Left lobe of liver (tissue), 2 donors: ENCODE measurements at places on chromosomes 5 and 9. TPM values are rescaled to one million over a fixed set of nuclear protein-coding genes. Genes with fewer than 3 reads are reported as not detected.
A peak's percentile ranks its signal among the peaks of the same experiment; 100 is the strongest.

GRCh38 chr5:56269216-56269927, 36.2 kb upstream of the ANKRD55 start:
- DNase-seq: no peak

GRCh38 chr5:58074222-58074621, 385.7 kb downstream of the PLK2 start:
- no peak for DNase-seq

- DNase-seq: peak; percentile 71
Observed at GRCh38 chr5:81397176-81397575, 3.2 kb upstream of the ACOT12 start.

- DNase-seq: no peak
Observed at GRCh38 chr5:56412601-56413379, 179.7 kb upstream of the ANKRD55 start.

- no peak for DNase-seq
Observed at GRCh38 chr9:22055090-22055489, 46.0 kb upstream of the CDKN2B start.

- DNase-seq: no peak
Observed at GRCh38 chr5:51495672-51496071, 112.4 kb downstream of the ISL1 start.

DNA sequence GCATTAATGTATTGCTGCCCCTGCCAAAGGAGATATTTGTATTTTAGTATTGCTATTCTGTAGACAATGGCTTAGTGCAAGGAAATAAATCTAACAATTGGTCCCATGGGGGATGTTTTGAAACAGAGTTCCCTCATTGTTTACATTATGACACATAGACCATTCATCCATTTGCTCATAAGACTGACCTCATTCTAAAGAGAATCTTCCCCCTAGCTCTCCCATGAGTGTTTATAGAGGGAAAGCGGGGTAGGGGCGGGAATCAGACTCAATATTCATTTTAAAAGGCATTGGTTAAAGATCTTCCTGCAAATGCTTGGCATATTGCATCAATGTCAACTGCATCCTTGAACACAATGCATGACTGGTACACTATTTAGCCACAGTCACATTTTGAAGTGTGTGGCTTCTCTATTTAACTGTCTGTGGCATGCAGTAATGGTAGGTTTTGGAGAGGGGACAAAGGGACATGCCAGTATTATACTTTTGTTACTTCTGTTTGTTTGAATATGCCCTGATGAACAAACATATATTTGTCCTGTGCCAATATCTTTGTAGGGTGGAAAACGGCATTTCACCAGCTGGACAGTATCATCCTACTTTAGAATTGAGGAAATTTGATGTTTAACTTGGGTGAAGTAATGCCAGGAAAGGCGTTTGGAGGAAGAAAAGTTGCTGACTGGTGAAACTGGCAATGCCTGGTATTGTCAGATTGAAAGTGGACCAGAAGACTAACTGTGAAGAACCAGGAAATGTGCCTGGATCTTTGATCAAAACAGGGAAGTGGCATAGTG, 84.1 kb upstream of the MEGF10 start:
- DNase-seq: no peak

- DNase-seq: no peak
Observed at GRCh38 chr5:128274441-128274840, 190.9 kb downstream of the SLC12A2 start.

DNA sequence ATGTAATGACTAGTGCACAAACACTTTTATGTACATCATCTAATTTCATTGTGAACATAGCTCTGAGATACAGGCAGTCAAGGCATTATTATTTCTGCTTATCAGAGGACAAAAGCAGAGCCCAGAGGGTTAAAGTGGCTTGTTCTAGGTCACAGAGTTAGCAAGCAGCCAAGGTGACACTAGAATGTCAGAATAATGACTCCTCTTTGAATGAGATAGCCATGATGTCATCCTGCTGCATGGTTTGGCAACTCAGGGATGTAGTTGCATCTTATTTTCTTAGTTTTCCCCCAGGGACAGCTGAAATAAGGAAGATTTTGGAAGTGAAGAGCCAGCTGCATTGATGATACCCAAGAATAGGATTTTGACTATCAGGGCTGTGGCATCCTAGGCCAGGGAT, 54.4 kb downstream of the KCNV2 start:
- DNase-seq: no peak

DNA sequence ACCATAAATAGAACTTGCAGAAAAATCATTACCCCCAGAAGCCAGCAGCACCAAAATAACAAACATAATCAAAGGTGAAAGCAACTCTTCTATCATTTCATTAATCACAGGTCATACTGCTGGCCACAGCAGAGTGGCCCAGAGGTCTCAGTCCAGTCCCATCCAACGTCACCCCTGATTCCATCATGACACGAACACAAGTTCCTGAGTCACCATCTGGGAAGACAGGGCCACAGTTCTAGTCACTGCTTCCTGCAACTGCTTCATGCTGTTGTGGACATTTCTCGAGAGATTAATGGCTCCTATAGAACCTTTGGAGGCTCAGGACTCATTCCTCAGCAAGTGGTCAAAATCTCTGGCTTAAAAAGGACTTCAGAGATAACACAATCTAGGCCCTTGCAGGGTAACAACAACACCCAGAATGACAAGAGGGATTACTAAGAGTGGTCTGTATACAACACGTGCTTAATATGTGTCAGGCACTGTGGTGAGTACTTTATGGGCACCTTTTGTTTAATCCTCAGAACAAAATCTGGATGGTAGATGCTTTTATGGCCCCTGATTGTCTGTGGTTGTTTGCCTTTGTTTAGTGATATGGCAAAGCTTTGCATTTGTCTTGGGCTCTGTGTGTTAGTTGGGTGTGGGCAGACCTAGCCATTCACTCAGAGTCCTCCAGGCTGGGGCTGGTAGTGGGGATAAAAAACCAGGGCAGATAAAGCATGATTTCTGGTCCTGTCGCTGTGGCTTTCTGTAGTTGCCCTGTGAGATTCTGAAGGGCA, 184.3 kb downstream of the DAB2IP start:
- no peak for DNase-seq

- no peak for DNase-seq
Observed at GRCh38 chr9:9730174-9730573, 882.6 kb downstream of the PTPRD start.

GRCh38 chr5:173434270-173434669, 106.1 kb upstream of the STC2 start:
- no peak for DNase-seq

- DNase-seq: no peak
Observed at GRCh38 chr5:135105105-135105484, 71.1 kb upstream of the PITX1 start.

GRCh38 chr9:134325096-134325812, 1.0 kb upstream of the RXRA start:
- DNase-seq: peak; percentile 88

DNA sequence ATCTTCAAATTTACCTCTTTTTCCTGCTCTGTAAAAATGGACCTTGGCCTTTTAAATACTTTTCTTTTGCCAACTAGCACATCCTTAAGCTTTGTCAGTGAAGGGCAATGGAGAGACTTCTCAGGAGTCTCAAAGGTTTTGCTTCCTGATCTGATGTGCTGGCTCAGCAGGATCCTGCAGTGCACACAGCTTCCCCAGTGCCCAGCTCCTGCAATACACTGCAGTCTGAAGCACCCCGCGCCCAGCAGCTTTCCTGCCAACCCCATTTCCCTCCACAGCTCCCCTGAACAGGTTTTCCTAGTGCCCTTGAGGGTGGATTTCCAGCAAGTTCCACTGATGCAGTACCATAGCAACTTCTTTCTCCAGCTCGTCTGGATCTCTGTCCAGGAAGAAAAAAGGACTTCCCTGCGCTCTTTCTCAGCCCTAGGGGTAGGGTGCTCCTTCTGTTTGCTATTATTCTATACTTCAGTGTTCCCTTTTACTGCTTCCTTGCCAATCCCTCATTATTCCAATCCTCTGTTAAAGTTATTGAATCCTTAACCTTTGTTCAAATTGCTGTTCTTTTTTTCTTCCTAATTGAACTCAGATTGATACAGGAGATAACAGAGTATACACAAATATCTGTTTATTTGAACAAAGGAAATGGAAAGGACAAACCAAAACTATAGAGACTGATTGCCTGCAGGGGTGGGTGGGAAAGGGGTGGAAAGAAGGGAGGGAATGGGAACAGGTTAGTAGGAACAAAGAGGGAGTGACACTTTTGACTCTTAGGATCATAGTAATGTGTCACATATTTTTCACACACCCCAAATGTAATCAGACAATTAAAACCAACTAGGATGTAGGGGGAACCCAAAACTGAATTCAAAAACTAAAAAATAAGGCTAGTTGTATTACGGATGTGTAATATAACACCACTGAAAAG, 8.5 kb downstream of the SNAPC3 start:
- DNase-seq: no peak

DNA sequence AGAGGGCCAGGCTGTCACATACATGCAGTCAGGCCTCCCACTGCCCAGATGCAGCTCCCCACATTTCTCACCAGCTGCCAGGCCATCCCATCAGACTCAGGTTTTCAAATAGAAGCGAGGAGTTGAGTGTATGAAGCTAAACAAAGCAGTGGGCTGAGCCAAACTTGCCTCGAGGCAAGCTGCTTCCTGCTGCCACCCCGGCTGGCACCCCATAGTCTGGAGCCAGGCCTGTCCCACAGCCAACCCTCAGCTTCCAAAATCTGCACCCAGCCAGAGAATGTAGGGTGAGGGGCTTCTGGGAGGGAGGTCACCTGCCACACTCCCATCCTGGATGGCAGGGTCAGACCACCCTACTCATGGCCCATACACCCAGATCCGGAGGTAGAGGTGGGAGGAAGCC, 22.3 kb upstream of the ALDH1B1 start:
- no peak for DNase-seq

- no peak for DNase-seq
Observed at GRCh38 chr5:104171958-104172690, 609.5 kb upstream of the NUDT12 start.

DNA sequence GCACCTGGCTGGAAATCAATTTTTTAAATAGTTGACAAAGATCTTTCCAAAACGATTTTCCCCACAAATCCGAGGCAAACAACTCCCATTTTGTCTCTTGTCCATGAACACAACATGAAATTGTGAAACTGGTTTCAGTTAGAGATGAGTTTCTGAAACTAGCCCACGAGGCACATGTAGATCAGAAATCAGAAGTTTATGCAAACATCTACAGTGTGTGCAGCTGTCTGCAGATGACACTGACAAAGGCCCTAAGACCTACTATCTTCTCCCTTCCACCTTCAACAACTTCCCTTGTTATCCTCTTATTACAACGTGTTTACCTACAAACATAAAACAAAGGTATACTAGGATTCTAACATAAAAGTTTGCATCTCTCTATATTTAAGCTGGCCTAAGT, 183.3 kb downstream of the DIRAS2 start:
- no peak for DNase-seq

The DOCK2 gene
- total RNA-seq: 4.1 TPM

The SNCB gene
- not detected for total RNA-seq

The CBY3 gene
- total RNA-seq: not detected

The SPINK13 gene
- not detected for total RNA-seq

The TSPAN17 gene
- total RNA-seq: 13.7 TPM

The TRIM36 gene
- total RNA-seq: 0.73 TPM

The IFNB1 gene
- total RNA-seq: not detected

The PKD2L2 gene
- not detected for total RNA-seq

The SPINK6 gene
- total RNA-seq: not detected

The PSAT1 gene
- 92.5 TPM for total RNA-seq
